Activated CD8-positive, alpha-beta memory T cell treated with anti-CD3 and anti-CD28 coated beads for 1 hour (primary cell): ENCODE measurements at places on chromosomes 3 and 15.

DNA sequence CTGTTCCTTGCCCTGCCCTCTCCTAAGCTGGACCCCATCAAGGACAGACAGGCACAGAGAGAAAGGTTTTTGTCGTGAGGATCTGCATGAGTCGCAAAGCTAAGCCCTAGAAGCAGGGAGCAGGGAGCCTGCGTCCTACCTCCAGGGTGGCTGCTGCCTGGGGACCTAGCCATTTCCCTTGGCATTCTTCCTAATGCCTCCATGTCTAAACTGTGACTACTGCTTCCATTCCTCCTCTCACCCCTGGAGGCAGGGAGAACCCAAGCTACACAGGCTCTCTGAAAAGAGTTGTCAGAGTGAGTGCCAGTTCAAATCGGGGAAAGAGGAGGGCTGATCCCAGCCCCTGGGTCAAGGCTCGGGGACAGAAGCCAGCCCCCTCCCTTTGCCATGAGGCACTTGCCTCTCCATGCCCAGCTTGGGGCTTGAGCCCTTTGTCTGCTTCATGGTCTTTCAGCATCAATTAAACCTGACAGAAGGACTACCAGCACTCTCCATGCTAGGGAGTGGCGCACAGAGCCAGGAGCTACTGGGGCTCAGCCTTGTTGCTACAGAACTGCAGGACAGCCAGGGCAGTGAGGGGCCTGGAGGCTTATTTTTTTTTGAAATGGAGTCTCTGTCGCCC lies 2.4 kb downstream of the GCHFR start:
- no peak for DNase-seq

GRCh38 chr3:11619946-11620652 lies 23.6 kb downstream of the VGLL4 start:
- DNase-seq = no peak

GRCh38 chr3:58484045-58484721 lies 7.7 kb upstream of the KCTD6 start:
- DNase-seq = no peak

DNA sequence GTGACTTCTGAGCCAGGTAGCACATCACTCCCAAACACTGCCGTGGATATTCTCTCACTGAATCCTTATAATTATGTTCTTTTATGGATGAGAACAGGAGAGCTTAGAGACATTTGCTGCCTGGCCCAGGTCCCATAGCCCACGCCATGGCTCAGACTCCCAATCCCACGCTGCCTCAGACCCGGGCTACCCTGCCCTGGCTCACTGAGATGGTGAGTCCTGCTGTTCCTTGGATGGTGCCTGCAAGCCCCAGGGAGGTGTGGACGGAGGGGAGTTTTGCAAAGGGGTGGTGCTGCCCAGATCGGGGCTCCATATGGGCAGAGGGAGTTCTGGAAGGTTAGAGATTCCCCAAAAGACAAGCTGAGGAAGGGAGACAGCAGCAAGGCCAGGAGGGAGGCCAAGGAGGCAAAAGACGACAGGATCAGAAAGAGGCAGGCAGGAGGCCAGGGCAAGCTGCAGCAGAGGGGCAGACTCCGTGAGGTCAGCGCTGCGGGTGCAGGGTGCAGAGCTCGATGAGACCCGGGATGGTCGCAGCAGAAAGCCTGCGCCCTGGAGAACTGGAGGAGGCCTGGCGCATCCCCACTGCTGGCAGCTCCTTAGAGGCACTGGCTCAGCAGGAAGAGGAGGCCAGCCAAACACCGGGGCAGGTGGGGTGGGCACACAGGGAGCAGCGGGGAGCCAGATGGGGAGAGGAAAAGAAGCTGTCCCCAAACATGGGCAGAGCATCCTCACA lies 95.7 kb upstream of the ALDH1A3 start:
- no peak for DNase-seq

DNA sequence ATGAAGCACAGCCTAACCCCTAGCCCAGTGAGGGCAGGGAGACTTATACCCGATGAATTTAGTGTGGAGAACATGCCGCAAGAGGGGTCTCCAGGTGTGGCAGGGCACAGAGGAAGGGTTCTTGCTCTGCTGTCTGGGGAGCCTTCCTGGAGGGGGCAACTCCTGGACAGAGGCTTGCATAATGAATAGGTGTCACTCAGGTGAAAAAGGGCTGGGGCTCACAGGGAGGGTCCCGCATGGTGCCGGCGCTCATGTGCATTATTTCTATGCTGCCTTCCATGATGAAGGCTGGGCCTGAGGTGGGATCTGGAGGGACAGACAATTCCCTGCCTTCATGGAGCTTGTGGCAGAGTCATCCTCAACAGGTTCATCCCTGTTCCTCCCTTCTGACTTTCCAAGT lies 51.5 kb downstream of the ITGA11 start:
- DNase-seq = no peak

DNA sequence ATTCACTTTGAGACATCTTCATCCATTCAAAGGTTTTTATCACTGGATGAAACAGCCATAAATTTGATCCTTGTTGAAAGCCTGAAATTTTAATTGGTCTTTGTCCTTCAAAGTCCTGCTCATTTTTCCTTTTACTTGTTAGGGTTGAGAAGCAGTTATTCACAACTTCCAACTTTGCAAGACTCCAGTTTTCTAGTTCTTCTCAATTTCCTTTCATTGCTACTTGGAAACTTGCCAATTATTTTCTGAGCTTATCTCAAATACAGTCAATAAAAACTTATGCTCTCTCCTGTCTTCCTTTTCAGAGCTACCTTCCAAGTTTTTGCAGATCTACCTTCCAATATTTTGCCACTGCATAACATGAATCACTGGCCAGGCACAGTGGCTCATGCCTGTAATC lies 23.7 kb upstream of the CD276 start:
- no peak for DNase-seq

GRCh38 chr15:39744334-39745103 lies 38.1 kb downstream of the FSIP1 start:
- no peak for DNase-seq

DNA sequence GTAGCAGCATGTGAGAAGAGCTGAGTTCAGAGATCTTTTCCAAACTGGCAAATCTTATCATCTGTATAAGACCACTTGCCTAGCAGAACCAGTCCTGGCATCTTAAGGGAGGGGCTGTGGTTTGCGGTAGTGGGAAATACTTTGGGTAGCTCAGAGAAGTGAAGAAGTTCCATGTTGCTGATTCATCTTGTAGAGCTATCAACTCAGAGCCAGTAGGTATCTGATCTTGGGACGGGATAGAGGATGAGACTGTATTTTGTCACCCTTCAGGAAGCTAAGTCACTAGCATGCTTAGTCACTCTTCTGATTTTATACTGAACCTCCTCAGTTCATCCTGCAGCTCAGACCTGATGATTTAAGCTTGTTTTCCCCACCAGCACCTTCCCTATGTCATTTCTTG lies 211.4 kb downstream of the NR1D2 start:
- DNase-seq = no peak

DNA sequence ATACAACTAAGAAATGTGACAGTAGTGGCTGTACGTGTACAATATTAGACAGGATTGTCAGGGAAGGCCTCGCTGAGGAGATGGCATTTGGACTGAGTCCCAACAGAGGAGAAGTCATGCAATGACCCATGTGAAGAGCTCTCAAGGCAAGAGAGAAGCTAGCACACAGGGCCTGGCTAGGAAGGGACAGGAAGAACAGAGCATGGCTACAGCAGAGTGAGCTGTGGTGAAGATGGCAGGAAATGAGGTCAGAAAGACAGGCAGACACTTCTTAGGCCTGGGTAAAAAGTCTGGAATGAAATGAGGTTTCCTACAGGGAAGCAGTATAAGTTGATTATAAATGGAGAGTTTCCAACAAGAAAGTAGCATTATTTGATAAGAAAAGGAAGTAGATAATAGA lies 33.2 kb upstream of the LEKR1 start:
- DNase-seq = no peak

DNA sequence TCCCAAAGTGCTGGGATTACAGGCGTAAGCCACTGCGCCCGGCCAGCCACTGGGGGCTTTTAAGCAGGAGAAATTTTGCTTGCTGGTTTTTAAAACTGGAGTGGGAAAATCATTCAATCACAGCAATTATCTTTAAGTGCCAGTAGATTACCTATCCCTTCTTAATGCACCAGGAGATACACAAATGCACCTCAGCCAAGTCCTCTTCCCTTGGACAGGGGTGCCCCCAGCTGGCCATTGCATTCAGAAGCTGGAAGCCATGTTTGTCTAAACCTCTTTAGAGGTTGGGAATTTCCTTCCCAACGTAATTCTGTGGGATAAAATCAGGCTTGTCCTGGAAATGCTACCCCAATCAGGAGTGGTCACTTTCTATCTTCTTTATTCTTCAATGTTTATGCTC lies 26.6 kb downstream of the MIX23 start:
- no peak for DNase-seq

DNA sequence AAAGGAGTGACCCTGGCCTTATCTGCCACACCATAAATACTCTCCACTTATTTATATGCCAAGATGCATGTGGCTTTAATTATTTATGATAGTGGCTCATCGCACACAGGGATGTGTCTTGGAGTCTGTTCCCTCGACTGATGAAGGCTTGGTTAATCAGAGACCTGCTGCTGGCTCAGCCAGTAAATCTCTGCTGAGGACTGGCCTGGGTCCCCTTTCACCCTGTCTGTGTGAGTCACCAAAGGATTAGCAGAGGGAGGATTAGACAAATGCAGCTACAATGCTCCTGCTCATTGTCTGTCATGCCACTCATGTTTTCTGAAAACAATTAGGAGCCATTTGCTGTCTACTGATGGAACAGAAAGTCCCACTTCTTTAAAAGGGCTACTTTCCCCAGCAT lies 226.8 kb downstream of the NTRK3 start:
- no peak for DNase-seq

- DNase-seq = no peak
These were observed 49.5 kb upstream of the PDZRN3 start for GRCh38 chr3:73674280-73674679.

DNA sequence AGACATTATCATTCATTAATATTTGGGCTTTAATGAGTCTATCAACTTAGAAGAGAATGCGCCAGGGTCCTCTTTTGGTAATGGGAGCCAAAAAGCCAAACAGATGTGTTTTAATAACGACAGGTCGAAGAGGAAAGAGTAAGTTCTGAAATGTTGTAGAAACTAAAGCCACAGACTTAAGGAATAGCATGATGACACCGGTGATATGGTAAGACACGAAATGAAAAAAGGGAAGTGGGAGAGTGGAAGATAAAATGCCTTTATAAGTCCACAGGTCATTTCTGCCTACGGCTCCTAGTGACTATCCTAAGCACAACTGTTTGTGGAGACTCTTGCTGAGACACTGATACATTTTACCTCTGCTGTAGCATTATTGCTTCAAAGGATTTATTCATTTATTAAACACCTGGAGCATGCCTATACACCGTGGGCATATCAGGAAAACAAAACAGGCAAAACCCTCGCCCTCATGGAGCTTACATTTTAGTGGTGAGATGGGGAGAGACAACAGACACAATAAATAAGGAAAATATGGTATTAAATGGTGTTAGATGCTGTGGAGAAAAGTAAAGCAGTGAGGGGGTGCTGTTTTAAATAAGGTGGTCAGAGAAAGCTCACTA lies 11.7 kb upstream of the CD47 start:
- no peak for DNase-seq

GRCh38 chr3:81195478-81195877 lies 566.0 kb downstream of the GBE1 start:
- DNase-seq = no peak

GRCh38 chr3:38051131-38051530 lies 12.1 kb downstream of the DLEC1 start:
- DNase-seq = no peak

GRCh38 chr3:114319453-114319852 lies 25.6 kb downstream of the TIGIT start:
- no peak for DNase-seq

DNA sequence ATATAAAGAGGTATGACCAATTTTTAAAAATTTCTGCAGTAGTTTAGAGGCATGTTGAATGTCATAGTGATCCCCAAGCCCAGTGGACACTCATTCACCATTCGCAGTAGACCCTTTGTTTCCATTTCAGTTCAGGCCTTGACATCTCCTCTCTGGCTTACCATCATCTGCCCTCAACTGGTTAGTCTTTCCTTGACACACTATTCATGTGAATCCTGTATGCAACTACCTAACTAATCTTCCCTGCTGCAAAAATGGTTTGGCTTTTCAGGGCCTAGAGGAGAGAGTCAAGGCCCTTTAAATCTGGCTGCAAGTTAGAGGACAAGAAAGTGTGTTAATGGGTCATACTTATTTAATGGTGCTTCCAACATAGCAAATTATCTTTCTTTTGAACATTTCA lies 10.9 kb downstream of the APH1B start:
- no peak for DNase-seq

DNA sequence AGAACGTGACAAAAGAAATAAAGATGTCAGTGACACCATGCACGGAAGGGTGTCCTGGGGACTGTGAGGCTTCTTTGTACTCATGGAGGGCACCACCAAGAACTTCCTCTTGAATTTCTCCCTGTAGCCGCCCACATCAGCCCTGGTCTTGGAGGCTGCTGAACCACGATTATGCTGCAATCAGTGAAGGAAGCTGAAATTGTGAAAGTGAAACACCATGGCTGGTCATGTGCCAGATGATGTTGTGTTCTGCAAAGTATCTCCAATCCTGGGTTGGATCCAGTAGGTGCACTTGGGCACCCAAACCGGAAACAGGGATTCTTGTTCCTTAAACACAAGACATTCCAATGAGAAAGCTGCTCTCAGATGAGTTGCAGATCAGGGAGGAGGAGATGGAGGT lies 104.4 kb upstream of the GOLGA6L6 start:
- no peak for DNase-seq

- DNase-seq = no peak
These were observed 192.8 kb upstream of the TBC1D5 start for GRCh38 chr3:17935222-17935621.

- no peak for DNase-seq
These were observed 10.7 kb downstream of the UPK1B start for GRCh38 chr3:119184111-119184510.

GRCh38 chr3:43584043-43584826 lies 37.6 kb downstream of the ANO10 start:
- no peak for DNase-seq

DNA sequence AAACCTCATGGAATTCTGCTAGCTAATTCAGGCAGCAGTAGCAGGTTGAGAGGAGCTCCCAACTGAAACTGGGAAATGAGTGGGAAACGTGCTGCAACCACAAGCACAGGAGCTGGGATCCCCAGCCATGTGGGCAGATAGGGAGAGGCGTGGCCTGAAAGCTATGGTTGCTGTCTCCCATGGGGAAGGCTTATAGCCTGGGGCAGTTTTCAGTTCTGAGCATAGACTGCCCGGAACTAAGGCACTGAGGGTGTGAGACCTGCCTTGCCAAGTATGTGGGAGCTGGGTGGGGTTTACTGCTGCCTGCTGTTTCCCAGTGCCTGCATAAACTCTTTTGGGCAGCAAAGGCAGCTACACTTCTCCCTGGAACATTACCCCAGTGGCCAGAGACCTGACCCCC lies 229.5 kb downstream of the TUSC7 start:
- no peak for DNase-seq

DNA sequence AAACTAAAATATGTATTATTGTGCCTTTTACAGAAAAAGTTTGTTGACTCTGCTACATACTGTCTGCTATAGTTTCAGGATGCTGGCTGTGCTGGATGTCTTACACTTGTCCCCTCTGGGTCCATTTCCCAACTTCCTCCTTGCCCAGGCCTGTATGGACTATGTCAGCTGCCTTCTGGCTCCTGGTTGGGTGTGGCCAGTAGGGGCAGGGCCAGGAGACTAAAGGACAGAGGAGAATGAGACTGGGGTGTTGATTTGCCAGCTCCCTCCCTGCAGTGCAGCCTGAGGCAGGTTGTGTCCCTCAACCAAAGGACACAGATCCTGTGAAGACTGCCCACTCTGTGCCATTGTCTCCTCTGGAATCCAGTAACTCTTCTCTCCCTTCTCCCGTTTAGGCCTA lies 90.6 kb upstream of the UBE2E2 start:
- DNase-seq = no peak

GRCh38 chr3:53223025-53223424 lies 32.8 kb downstream of the TKT start:
- DNase-seq = no peak
